ENCODE measurements at places on chromosomes 12 and 14.

GRCh38 chr14:64992328-64992885, 5.7 kb downstream of the FNTB start:
- no peaks in the 10 kb centered on the region for H3K27me3 ChIP-seq
- H3K36me3 ChIP-seq: no peaks in the 10 kb centered on the region
- H3K4me3 ChIP-seq: no peak overlapping the region
- no peak for DNase-seq
- H3K27ac ChIP-seq: no peak overlapping the region

- H3K4me3 ChIP-seq: no peak overlapping the region
- no peaks in the 10 kb centered on the region for H3K36me3 ChIP-seq
- no peak for DNase-seq
- H3K27ac ChIP-seq: no peak overlapping the region
- H3K27me3 ChIP-seq: no peaks in the 10 kb centered on the region
- H3K4me1 ChIP-seq: no peaks in the 10 kb centered on the region
Observed at GRCh38 chr14:43475757-43476156, 1031.3 kb downstream of the FSCB start.

GRCh38 chr12:100399095-100399494, 42.2 kb downstream of the SLC17A8 start:
- no peaks in the 10 kb centered on the region for H3K27me3 ChIP-seq
- no peak overlapping the region for H3K4me3 ChIP-seq
- H3K27ac ChIP-seq: no peak overlapping the region
- H3K36me3 ChIP-seq: no peaks in the 10 kb centered on the region

DNA sequence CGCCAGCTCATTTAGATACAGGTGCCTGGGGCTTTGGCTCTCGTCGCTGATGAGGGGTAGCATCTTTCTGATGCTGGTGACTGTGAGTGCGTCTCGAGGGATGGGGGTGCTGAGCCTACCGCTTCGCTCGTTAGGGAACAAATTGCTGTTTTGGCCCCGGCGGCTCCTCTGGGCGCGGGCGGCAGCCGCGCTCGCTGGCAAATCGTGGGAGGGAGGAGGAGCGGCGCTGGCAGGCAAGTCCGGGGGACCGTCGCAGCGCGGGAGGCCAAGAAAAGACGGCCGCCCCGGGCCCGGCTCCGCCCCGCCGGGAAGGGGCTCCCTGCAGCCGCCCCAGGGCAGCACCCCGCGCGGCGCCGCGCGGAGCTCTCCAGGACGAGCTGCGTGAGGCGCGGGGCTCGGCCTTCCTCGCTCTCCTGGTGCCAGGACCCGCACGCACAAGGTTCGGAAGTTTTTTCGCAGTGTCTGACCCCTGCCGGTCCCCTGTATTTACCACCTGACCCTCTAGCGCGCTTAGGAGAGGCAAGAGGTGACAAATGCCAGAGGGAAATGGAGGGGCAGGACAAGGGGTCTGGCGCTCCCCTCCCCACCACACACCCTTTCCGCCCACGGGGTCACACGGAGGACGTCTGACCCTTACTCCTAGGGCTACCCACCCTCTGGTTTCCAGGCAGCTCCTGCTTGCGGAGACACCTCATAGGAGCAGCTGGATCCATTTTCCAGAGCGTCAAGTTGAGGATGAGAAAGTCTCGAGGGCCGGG, 899 bp upstream of the KCNH3 start:
- H3K4me1 ChIP-seq: peaks cover 44% of the 10 kb centered on the region
- no peaks in the 10 kb centered on the region for H3K36me3 ChIP-seq
- H3K27ac ChIP-seq: peak overlapping the region; percentile 90
- H3K4me3 ChIP-seq: peak overlapping the region; percentile 86

DNA sequence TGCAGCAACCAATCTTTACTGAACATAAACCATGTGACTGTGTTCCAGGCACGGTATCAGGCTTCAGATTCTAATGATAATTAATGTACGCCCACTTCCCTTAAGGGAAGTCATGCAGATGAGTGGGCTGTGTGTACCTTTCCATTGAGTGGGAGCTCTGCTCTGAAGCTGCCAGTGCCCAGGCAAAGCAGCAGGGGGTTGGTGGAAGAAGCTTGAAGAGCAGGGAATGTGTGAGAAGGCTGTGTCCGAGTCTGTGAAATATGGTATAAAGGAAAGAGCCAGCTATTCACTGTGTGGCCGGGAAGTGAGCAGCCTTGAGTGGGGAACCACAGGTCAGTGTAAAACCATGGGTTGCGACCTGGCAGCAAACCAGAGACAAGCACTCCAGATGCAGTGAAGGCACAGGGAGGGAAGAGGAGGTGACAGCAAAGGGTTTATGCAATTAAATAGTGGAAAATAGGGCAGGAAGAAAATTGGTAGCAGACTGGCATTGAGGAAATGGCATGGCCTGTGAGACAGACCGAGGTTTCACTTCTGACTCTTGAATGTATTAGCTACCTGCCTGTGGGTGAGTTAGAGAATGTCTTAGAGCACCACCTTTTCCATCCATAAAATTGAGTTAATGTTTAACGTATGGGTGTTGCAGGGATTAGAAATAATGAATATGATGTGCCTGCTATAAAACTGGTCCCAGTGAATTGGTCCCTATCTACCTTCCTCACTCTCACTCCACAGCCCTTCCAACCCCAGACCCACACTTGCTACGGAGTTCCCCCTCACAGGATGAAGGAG, 116.4 kb downstream of the NTF3 start:
- no peak for DNase-seq
- no peak overlapping the region for H3K27ac ChIP-seq
- H3K36me3 ChIP-seq: no peaks in the 10 kb centered on the region
- H3K27me3 ChIP-seq: peaks cover 9% of the 10 kb centered on the region
- no peaks in the 10 kb centered on the region for H3K4me1 ChIP-seq
